ENCODE measurements at places on chromosomes 13 and 19.

DNA sequence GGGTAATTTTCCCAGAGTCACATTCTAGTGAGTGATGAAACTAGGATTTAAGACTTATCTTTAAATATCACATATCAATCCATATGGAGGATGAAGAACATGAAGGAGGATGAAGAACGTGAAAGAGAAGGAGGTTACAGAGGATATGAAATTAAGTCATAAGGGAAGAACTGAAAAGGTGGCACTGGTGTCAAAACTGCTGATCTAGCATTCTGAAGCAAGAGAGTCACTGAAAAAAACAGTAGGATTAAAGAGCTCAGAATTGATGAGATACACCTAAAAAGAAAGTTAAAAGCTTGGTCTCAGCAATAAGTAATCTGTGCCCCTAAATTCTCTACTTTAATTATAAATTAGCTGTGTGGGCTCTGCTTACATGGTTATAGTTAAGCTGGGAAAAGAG, 156.5 kb downstream of the KCTD12 start:
- no peak for DNase-seq

DNA sequence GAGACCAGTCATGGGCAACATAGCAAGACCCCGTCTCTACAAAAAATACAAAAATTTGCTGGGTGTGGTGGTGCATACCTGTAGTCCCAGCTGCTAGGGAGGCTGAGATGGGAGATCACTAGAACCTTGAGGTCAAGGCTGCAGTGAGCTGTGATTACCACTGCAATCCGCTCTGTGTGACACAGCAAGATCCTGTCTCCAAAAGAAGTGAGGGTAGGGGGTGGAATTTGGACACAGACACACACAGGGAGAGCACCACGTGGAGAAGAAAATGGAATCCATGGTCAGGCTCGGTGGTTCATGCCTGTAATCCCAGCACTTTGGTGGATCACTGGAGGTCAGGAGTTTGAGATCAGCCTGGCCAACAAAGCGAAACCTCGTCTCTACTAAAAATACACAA, 8.7 kb downstream of the TNFSF9 start:
- DNase-seq, result no peak

DNA sequence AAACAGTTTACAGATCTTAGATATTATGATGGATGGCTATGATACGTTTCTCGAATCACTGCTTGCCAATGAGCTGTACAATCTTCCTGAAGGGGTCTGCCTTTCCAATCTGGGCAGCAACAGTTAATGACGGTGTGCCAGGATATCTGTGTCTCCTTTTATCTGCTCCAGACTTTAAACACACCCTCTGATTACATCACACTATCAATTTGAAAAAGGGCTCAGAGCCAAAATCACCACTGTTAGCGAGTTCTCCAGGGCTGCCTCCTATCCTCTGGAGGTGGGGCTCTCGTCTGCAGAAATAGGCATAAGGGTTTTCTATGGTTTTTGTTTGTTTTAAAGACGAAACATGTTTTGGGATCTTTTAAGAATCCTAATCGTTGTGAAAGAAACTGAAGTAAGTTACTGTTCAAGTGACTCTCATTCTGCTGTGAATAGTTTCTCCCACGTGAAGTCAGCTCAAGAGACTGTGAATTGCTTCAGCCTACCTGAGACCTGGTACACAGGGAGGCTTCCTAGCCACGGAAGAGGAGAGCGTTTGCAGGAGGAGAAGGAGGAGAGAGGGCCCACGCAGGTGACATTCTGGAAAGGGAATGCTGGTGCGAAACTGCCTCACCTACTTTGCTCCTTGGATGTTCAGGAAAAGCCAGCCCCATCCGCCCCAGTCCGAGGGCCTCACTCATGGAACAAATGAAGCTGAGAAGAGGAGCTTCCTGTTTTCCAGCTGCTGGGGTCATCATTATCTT, 15.2 kb upstream of the GJA3 start:
- DNase-seq, result no peak

DNA sequence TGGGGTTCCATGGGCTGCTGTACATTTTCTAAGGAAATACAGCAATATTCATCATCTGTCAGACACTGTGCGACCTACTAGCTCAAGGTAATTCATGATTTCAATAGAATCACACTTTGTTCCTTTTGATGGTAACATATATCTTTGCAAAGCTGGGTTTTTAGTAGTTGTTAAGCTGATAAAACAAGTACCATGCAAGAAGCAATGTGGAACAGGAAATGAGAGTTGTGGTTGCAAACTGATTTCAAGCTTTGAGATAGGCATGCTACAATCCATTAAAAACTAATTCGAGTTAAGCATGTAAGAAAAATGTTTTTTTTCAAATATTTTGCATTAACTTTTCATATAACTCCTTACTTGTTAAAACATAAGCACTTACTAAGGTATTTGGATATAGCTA, 6.8 kb upstream of the MBNL2 start:
- no peak for DNase-seq
